NAMALWA (cell line): ENCODE measurements at places on chromosomes 7 and 10.

GRCh38 chr7:108266035-108266434 lies 135.9 kb upstream of the LAMB4 start:
- DNase-seq = no peak

DNA sequence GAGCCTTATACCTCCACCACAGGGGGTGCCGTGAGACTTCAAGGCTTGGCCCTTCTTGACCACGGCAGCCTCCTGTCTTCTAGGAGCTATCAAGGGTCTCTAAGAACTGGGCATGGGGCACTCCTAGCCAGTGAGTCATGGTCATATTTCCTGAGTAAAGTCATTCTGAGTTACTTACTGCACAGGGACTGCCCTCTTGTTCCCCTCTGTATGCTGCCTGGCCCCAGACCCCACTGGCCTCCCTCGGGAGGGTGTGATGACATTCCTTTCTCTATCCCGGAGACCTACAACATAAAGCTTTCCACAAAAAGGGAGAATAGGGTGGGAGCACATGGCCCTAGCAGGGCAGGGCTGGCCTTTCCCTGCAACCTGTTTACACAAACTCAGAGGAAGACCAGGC lies 21.4 kb downstream of the DPCD start:
- DNase-seq = no peak

- DNase-seq = no peak
These were observed 569.1 kb downstream of the ANKRD7 start for GRCh38 chr7:118793582-118793981.

GRCh38 chr10:78700413-78700812 lies 368.4 kb upstream of the ZMIZ1 start:
- DNase-seq = no peak

- no peak for DNase-seq
These were observed 188.8 kb upstream of the POT1 start for GRCh38 chr7:125118444-125118843.

DNA sequence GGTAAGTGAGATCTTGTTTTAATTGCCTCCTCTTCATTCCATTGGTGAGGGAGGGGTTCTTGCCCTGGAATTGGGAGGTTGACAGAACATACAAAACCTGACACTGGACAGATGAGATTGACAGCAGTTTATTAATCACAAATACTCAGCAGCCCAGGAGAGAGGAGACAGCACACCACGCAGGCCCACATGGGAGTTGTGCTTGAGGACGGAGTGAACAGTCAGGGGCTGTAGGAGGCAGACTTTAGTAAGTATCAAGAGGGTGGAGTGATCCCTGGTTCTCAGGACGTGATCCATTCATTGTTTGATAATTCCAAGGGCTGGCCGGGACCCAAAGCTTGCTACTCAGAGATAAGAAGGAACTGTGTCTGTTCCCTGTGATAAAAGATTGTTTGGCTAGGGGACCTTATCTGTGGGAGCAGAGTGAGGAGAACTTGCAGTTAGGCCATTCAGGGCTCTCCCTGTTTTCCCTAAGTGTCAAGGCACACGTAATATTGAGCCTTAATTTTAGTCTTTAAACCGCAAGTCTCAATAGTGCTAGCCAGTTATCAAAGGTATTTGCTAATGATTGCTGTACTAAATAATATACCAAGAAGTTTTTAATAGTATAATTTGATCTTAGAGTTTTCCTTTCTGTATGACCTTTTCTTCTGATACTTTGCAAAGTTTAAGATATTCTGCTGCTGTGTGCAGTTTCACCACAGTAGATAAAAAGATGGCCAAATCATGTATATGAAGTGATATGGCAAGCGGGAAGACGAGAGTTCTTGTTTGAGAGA lies 14.5 kb downstream of the CAPZA2 start:
- DNase-seq = no peak

DNA sequence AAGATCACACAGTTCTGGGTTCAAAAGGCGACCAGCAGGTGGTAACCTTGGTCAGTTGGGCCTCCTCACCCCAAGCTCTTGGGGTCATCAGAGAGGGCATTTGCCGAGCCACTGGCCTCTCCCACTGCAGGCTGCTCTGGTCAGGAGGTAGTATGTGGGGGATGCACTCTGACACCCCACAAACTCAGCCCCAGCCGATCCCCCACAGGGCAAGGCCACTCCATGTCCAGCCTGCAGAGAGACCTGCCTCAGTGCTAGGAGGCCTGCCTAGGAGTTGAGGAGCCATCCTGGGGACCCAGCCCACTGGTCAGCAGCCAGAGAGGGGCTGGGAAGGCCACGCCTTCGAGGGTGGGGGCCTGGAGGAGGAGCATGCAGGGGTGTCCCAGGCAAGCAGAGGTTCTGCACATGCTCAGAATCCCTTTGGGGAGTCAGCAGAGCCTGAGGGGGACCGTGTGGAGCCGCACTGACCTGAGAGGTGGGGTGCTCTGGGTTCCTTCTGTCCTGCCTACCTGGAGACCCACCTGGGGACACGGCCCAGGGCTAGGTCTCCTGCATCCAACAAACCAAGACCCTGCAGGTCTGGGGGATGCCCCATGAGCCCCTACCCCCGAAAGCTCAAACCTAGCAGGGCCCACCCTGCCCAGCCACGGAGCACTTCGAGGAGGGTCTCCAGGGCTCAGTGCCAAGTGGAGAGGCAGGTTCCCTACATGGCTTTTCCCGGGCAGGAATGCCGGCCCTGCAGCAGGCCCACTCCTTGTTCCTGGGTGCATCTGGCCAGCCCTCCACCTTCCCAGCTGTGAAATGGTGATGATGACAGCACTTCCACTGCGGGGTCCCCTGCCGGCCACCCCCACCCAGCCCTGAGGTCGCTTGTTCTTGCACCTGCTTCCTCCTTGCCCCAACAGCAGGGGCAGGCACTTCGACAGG lies 58.5 kb downstream of the RASGEF1A start:
- DNase-seq = peak; percentile 29

DNA sequence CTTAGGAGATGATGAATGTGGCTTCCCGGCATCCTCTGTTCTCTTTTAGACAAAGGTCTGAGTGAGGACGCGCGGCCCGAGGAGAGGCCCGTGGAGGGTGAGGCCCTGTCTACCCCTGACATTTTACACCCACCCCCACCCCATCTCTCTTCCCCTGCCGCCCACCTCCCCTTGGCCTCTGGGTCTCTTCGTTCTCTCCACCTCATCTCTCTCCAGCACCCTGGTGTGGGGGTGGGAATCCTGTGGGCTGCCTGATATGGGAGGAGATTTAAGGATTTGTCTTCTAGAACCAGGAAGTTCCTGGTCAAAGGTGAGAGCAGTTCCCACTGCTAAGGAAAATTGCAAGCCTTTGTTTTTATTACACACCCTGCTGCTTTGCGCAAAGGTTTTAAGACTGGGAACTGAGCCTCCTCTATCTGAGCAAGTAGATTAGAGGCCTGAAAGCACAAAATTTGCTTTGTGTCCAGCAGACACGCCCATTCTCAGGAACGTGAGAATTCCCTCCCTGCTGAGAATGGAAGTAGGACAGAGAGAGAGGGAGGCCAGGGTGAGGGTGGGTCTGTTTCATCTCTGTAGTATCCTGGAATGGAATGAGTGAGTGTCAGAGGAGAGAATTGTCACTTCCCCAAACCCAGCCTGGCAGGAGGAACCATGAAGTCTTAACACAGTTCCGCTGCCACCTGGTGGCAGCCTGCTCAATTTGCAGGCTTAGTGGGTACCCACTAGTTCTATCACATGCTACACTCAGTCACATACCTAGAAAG lies 91.2 kb downstream of the GTF2IRD1 start:
- DNase-seq = peak; percentile 88

- no peak for DNase-seq
These were observed 40.3 kb downstream of the FAM53B start for GRCh38 chr10:124703778-124704427.
